ENCODE measurements at places on chromosomes 2 and 18.

GRCh38 chr18:36309436-36310391 lies 12.2 kb downstream of the FHOD3 start:
- DNase-seq = no peak

DNA sequence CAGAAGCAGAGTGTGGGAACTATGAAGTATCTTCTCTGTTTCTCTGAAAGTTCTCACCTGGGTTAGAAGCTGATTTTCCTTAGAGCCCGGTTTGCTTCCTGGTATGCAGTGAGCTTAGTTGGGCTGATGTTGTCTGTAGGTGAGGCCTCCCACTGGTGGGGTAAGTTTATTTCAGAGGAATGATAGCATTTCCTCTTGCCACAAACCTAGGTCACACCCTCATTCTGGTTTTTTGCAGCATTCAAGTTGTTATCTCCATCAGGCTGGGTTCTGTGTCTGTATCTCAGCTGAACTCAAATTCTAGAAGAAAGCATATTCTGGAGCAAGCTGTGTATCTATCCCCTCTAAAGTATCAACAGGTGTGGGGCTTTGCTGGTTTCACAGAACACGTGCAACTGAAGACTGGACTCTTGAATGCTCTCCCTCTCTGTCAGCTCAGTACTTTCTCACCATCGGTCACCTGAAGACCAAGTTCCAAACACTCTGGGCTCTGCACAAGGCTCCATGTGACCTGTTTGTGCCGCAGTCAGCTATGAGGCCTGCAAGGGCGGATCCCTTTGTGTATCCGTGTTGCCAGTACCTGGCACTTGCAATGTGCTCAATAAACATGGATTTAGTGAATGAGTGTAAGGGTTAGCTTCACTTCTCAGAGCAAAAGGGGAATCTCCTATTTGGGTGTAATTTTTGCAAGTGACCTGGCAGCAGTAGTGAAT lies 49.5 kb upstream of the MBOAT2 start:
- DNase-seq = no peak

DNA sequence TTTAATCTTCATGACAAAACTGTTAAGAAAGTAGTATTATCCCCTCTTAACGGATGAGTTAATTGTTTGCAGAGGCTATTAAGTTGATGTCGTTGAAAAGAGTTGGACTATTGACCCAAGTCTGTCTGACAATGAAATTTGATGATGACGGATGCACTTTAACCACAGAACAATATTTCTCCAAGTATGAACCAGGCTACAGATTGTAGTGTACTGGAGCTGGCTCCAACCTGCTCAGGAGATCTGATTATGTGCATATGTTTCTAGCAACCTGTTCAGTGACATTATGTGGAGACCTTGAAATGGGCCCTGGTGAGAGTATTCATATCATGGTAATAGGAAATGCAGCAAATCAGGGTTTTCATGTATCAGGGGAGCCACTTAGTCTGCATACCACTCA lies 174.1 kb downstream of the CDH7 start:
- DNase-seq = no peak

- no peak for DNase-seq
Measured at GRCh38 chr2:54284826-54285225, 28.8 kb upstream of the TSPYL6 start.

Measured in DMS153 (cell line).